ENCODE measurements at places on chromosomes 4 and X.

GRCh38 chr4:145012841-145013240, 85.2 kb downstream of the ANAPC10 start:
- H3K4me1 ChIP-seq = no peaks in the 10 kb centered on the region
- no peak overlapping the region for H3K4me3 ChIP-seq
- no peak overlapping the region for H3K27ac ChIP-seq
- DNase-seq = peak; percentile 28
- no peaks in the 10 kb centered on the region for H3K27me3 ChIP-seq

- no peak overlapping the region for H3K4me3 ChIP-seq
- H3K36me3 ChIP-seq = no peaks in the 10 kb centered on the region
- H3K27me3 ChIP-seq = no peaks in the 10 kb centered on the region
- H3K4me1 ChIP-seq = no peaks in the 10 kb centered on the region
- DNase-seq = no peak
These were observed 7.7 kb upstream of the PGAM4 start for GRCh38 chrX:77977095-77977494.

GRCh38 chr4:8236920-8237195, 32.7 kb upstream of the HTRA3 start:
- no peak for DNase-seq
- no peak overlapping the region for H3K27ac ChIP-seq
- peaks cover 7% of the 10 kb centered on the region for H3K36me3 ChIP-seq
- H3K27me3 ChIP-seq = no peaks in the 10 kb centered on the region
- H3K4me1 ChIP-seq = peaks cover under 1% of the 10 kb centered on the region
- no peak overlapping the region for H3K4me3 ChIP-seq

DNA sequence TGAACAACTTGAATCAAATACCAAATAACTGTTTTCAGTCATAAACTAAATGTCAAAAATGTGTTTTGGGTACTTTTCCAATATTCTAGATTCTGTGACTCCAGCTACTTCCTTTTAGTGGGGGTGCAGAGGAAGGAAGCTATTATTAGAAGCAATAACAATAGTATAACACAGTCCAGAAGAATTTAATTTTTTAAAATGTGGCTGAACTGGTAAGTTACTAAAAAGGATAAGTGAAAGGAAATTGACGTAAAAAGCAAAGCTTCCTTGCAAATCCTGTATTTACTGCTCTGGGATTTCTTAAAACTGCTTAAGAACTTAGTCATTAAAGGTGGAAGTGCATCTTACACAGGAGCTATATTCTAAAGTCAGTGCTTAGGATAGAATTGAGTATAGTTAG, 53.2 kb downstream of the MOSPD2 start:
- H3K27ac ChIP-seq = no peak overlapping the region
- DNase-seq = no peak
- H3K4me1 ChIP-seq = no peaks in the 10 kb centered on the region
- H3K36me3 ChIP-seq = no peaks in the 10 kb centered on the region
- H3K27me3 ChIP-seq = peaks cover 13% of the 10 kb centered on the region

DNA sequence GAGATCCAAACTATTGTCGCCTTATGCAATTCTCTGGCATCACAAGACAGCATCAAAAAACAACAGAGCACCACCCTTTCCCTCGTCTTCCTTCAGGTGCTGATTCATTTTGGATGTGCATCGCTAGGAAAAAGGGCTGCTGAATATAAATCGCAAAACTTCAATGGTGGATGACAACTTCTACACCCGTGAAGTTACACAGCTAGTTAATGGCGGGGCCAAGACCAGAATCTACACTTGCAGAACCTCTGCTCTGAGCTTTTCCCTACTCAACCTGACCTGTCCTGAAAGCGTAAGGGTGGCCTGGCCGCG, 674 bp downstream of the GNPDA2 start:
- H3K36me3 ChIP-seq = no peaks in the 10 kb centered on the region
- H3K4me1 ChIP-seq = peaks cover 4% of the 10 kb centered on the region
- H3K27ac ChIP-seq = peak overlapping the region; percentile 88
- H3K27me3 ChIP-seq = no peaks in the 10 kb centered on the region

GRCh38 chr4:65923616-65924015, 253.3 kb upstream of the EPHA5 start:
- H3K4me1 ChIP-seq = no peaks in the 10 kb centered on the region
- DNase-seq = no peak
- no peak overlapping the region for H3K27ac ChIP-seq
- no peak overlapping the region for H3K4me3 ChIP-seq
- no peaks in the 10 kb centered on the region for H3K27me3 ChIP-seq
- H3K36me3 ChIP-seq = no peaks in the 10 kb centered on the region

GRCh38 chr4:55318175-55319129, 27.6 kb upstream of the SRD5A3 start:
- no peaks in the 10 kb centered on the region for H3K4me1 ChIP-seq
- no peak overlapping the region for H3K27ac ChIP-seq
- DNase-seq = no peak
- H3K36me3 ChIP-seq = no peaks in the 10 kb centered on the region
- no peaks in the 10 kb centered on the region for H3K27me3 ChIP-seq

DNA sequence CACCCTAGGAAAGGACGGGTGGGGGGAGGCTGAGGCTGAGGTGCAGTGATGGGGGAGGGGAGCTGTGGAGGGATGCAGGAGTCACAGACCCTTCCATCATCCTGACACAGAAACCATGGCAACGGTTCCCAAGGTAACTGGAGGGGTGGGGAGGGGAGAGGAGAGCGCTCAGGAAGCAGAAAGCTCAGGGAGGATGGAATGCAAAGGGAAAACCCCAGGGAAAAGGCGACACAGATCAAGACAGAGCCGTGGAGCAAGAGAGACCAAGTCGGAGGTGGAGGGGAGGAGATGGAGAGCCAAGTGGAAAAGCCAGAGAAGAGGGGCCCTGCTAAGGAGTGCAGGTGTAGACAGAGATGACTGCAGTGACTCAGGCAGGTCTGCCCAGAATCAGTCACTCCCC, 14.5 kb downstream of the L1CAM start:
- H3K27me3 ChIP-seq = no peaks in the 10 kb centered on the region
- peaks cover 27% of the 10 kb centered on the region for H3K4me1 ChIP-seq
- no peak overlapping the region for H3K27ac ChIP-seq
- H3K36me3 ChIP-seq = peaks cover 54% of the 10 kb centered on the region
- H3K4me3 ChIP-seq = no peak overlapping the region
- DNase-seq = no peak

DNA sequence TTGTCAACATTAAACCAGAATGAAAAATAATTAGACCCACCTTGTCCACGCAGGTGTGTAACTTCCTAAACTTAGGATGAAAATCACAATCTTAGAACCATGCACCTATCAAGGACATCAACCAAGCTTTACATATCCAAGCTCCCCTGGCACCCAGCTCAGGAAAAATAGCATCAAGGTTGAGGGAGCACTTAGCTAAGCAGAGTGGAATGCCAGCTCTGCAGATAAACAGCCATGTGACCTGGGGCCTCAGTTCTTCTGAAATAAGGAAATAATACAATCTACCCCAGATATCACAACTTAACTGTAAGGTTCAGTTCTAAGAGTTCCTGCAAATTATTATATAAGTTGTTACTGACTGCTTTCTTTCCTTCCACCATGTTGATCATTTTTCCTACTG, 64.7 kb downstream of the DHX15 start:
- no peaks in the 10 kb centered on the region for H3K36me3 ChIP-seq
- no peaks in the 10 kb centered on the region for H3K4me1 ChIP-seq
- no peak for DNase-seq
- no peak overlapping the region for H3K27ac ChIP-seq
- no peak overlapping the region for H3K4me3 ChIP-seq
- no peaks in the 10 kb centered on the region for H3K27me3 ChIP-seq

GRCh38 chr4:17762726-17763125, 18.7 kb downstream of the FAM184B start:
- H3K36me3 ChIP-seq = peaks cover 3% of the 10 kb centered on the region
- no peak overlapping the region for H3K27ac ChIP-seq
- H3K27me3 ChIP-seq = no peaks in the 10 kb centered on the region
- DNase-seq = peak; percentile 49
- H3K4me1 ChIP-seq = peaks cover 7% of the 10 kb centered on the region

DNA sequence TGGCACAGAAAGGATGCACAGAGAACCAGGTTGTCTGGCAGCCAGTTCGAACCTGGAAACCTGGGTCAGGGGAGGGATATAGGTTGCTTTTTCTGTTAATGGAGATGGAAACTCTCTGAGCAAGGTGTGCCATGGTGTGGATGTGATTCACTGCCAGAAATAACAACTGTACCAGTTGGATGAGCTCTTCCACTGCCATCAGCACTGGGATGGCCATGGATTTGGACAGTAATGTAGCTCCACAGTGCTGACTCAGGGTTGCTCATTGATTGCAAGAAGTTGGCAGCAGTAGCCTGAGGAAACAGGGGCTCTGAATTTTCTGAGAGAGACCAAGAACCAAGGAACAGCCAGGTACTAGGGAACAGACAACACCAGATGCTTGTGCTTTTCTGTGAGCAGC, 33.8 kb downstream of the PNMA5 start:
- H3K27me3 ChIP-seq = no peaks in the 10 kb centered on the region
- no peak for DNase-seq
- H3K4me3 ChIP-seq = no peak overlapping the region
- no peak overlapping the region for H3K27ac ChIP-seq

- H3K4me1 ChIP-seq = no peaks in the 10 kb centered on the region
- no peaks in the 10 kb centered on the region for H3K36me3 ChIP-seq
These were observed 111.1 kb upstream of the ACSL4 start for GRCh38 chrX:109843963-109844751.

DNA sequence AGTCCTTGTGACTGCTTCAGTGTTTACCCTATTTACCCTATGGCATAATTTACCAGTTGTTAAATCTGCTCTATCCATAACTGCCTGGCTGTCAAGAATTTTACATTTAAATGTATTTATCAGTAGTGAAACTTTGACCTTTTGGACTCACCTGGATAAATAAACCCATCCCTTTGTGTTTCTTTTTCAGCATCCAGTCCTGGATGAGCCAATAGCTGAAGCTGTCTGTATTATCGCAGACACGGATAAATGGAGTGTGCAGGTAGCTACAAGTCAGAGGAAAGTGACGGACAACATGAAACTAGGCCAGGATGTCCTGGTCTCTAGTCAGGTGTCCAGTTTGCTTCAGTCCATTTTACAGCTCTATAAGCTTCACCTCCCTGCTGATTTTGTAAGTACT, 122.4 kb downstream of the FNIP2 start:
- H3K27ac ChIP-seq = no peak overlapping the region
- H3K4me3 ChIP-seq = no peak overlapping the region
- H3K36me3 ChIP-seq = peaks cover 8% of the 10 kb centered on the region

GRCh38 chr4:12123707-12124106, 695.0 kb upstream of the HS3ST1 start:
- H3K36me3 ChIP-seq = no peaks in the 10 kb centered on the region
- no peaks in the 10 kb centered on the region for H3K4me1 ChIP-seq
- no peak for DNase-seq
- no peak overlapping the region for H3K27ac ChIP-seq

GRCh38 chr4:80069108-80069836, 3.8 kb downstream of the ANTXR2 start:
- DNase-seq = peak; percentile 25
- H3K4me3 ChIP-seq = no peak overlapping the region
- H3K36me3 ChIP-seq = peaks cover 2% of the 10 kb centered on the region
- H3K27ac ChIP-seq = no peak overlapping the region
- no peaks in the 10 kb centered on the region for H3K27me3 ChIP-seq
- H3K4me1 ChIP-seq = peaks cover 19% of the 10 kb centered on the region

GRCh38 chr4:55253948-55254593, 92.0 kb upstream of the SRD5A3 start:
- no peak overlapping the region for H3K4me3 ChIP-seq
- no peaks in the 10 kb centered on the region for H3K27me3 ChIP-seq
- H3K27ac ChIP-seq = no peak overlapping the region
- H3K36me3 ChIP-seq = no peaks in the 10 kb centered on the region
- no peak for DNase-seq

DNA sequence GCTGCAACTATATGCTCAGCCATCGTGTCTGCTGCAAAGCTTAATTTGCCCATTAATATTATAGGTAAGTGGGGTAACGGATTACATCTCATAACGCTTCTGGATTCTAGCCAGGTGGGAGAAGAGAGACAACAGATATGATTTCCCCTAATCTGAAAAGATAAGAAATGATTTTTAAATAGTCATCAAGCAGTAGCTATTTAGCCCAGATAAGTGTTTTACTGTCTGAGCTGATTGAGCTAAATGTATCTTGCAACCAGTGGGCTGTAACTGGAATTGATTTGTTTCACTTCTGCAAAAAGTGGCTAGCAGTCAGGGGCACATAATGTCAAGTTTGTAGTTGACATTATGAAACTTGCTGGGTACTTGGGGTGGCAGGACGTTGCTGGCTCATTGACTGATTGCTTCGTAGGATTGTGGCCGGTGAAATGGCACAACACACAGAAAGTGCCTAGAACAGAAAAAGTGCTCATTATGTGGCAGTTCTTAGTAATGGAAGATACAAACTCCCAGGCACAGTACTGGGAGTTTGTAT, 18.5 kb downstream of the LAP3 start:
- peaks cover 44% of the 10 kb centered on the region for H3K36me3 ChIP-seq
- H3K27me3 ChIP-seq = no peaks in the 10 kb centered on the region
- no peak overlapping the region for H3K4me3 ChIP-seq
- no peaks in the 10 kb centered on the region for H3K4me1 ChIP-seq

DNA sequence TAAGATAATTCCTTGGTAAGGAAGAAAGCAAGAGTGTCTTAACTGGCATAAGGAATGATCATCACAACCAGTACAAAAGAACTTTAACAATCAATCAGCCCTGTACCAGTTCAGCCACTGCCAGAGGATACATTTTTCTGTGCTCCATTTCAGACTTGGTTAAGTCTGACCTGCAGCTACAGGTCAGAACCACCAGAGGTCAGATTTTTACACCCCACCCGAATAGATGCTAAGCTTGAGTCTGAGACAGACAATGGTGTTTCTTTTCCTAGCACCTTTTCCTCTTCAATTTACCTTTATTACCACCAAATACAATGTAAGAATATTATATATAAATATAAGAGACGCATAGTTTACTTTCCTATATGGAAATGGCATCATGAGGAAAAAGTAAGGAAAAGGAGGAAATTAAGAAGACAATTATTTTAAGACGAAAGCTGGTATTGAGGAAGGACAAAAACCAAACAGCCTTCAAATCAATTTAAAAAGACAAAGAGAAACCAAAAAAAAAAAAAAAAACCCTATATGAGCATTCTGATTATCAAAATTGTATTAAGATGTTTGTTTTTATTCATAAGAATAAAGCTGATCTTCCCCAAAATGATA, 215.3 kb upstream of the TTC29 start:
- no peak overlapping the region for H3K4me3 ChIP-seq
- DNase-seq = no peak
- H3K4me1 ChIP-seq = peaks cover 10% of the 10 kb centered on the region
- H3K27me3 ChIP-seq = no peaks in the 10 kb centered on the region

DNA sequence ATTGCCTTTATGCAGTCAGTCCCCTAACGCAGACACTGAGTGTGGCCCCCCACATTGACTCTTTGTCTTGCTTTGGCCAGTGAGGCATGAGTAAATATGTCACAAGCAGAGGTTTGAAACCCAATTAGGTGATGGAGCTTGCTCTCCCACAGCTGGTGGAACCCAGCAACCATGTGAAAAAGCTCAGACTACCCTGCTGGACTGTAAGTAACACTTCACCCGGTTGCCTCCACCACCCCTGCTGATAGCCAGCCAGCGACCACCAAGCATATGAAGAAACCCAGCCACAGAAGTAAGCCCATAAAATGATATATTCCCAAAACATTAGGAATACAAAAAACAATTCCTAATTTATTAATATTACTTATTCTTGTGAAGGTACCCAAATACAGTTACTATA, 21.6 kb upstream of the PDCL2 start:
- H3K27ac ChIP-seq = no peak overlapping the region
- no peaks in the 10 kb centered on the region for H3K36me3 ChIP-seq
- no peaks in the 10 kb centered on the region for H3K27me3 ChIP-seq
- H3K4me1 ChIP-seq = no peaks in the 10 kb centered on the region

GRCh38 chrX:40579141-40579540, 1.6 kb upstream of the ATP6AP2 start:
- H3K4me3 ChIP-seq = no peak overlapping the region
- DNase-seq = no peak
- peaks cover 12% of the 10 kb centered on the region for H3K27me3 ChIP-seq
- H3K27ac ChIP-seq = no peak overlapping the region
